ENCODE measurements at places on chromosomes 4 and X. TPM values are rescaled to one million over a fixed set of nuclear protein-coding genes. Genes with fewer than 3 reads are reported as not detected.

Gene PDE6B
- total RNA-seq, result 6.5 TPM

Gene TIGD4
- total RNA-seq, result 0.33 TPM

Gene TEX13C
- total RNA-seq, result not detected

Gene H2BW2
- not detected for total RNA-seq

Gene MAGEB1
- not detected for total RNA-seq

Gene SRPK3
- 1.6 TPM for total RNA-seq

Gene SHROOM2
- total RNA-seq, result 0.72 TPM

Gene F8A3
- 0.54 TPM for total RNA-seq

Gene INTS6L
- 19.6 TPM for total RNA-seq

Gene CENPVL3
- total RNA-seq, result 2.9 TPM

Gene CXCL10
- total RNA-seq, result not detected

Gene BRCC3
- 37.4 TPM for total RNA-seq

Gene MAGEE1
- 1.6 TPM for total RNA-seq

Gene HAND2
- total RNA-seq, result 0.31 TPM

Gene MAP7D2
- 7.6 TPM for total RNA-seq

Gene GAGE12J
- 1.1 TPM for total RNA-seq

Gene ABLIM2
- 0.64 TPM for total RNA-seq

Gene CSAG3
- 0.26 TPM for total RNA-seq

Gene AFP
- 1.3 TPM for total RNA-seq

Gene PLK4
- 21.4 TPM for total RNA-seq

Gene KCNIP4
- not detected for total RNA-seq

Gene LRCH2
- 0.13 TPM for total RNA-seq

Gene ANK2
- 5.5 TPM for total RNA-seq

Gene SNCA
- 6.0 TPM for total RNA-seq

Gene PABPC5
- not detected for total RNA-seq

Gene MGAT4D
- not detected for total RNA-seq

Gene PALLD
- 6.5 TPM for total RNA-seq

Gene CLDN22
- total RNA-seq, result not detected

Gene CCDC149
- total RNA-seq, result 3.6 TPM

Gene EDA2R
- total RNA-seq, result 0.05 TPM

Gene MAGEA1
- total RNA-seq, result not detected

Gene RELL1
- total RNA-seq, result 29.1 TPM

Gene APEX2
- total RNA-seq, result 32.3 TPM

Gene RENBP
- total RNA-seq, result 0.62 TPM

Gene ARMCX6
- total RNA-seq, result 43.6 TPM

Gene GAGE13
- total RNA-seq, result not detected

Gene AKAP14
- total RNA-seq, result 0.28 TPM

Gene TCEAL2
- not detected for total RNA-seq

Gene JAKMIP1
- total RNA-seq, result not detected

Gene GPC3
- 0.95 TPM for total RNA-seq

Gene SFRP2
- 0.26 TPM for total RNA-seq

Gene EFNB1
- 12.9 TPM for total RNA-seq

Gene PPBP
- total RNA-seq, result not detected

Gene LPAR4
- total RNA-seq, result not detected

Gene TLL1
- total RNA-seq, result 0.41 TPM

Gene SPON2
- total RNA-seq, result 1.8 TPM

Gene APLN
- total RNA-seq, result 1.1 TPM

Gene SRPX
- total RNA-seq, result 0.23 TPM

Gene STPG2
- total RNA-seq, result not detected

Measured in Panc1 (cell line).